Fibroblast of skin of right quadriceps (primary cell): ENCODE measurements at places on chromosomes 3 and 15.

- no peak for DNase-seq
Observed at GRCh38 chr15:100558771-100559254, 30.1 kb upstream of the CERS3 start.

- DNase-seq: peak; percentile 94
Observed at GRCh38 chr3:65831733-65832425, 206.8 kb downstream of the MAGI1 start.

DNA sequence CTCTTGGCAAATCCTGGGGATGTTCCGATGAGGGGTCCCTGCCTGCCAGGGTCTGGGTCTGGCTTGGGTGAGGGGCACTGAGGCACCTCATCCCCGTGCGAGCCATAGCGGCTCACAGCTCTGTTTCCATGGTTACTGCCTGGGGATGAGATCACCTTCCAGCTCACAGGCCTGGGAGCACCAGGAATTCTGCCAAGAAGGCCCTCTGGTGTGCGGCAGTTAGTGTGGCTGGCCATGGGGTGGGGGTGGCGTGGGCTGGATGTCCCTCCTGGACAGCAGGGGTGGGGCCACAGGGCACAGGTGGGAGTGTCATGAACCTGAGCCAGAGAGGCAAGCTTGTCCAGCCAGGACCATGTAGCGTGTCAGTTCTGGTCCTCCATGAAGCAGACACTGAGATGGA lies 22.1 kb upstream of the PRR23E start:
- peak; percentile 76 for DNase-seq

GRCh38 chr3:176590722-176591121 lies 606.6 kb downstream of the TBL1XR1 start:
- DNase-seq: no peak

DNA sequence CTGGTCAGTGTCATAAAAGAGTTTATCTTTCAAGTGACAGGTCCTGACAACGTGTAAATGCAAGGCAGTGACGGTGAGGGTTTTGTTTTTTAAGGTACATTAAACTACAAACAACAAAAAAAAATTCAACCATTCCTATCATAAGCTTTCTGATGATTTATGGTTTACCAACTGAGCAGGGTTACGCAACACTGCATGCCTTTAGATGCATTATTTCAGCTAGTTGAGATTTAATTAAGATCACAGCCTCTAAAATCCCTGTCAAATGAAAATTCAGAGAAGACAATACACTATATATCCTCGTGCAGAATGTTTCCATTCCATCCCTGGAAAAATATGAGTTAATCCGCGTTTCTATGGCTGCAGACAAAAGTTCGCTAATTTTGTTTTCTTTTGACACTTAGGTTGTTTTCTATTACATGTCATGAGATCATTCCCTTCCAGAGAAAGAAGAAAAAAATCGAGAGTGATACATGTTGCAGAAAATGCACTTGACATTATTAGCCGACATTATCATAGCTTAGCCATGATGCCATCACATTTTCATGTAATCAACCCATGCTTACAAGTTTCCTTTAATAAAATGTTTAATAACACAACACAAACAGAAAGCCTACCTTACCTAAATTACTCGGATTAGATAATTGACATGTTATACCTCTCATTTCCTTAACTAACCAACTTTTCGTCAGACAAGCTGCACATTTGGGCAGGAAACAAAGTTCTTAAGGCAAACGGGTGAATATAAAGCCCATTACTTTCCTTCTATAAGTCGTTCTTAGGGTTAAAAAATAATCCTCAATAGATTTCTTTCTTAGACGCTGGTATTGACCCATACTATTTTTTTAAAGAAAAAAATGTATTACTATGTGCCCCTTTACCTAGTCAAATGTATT lies 521.2 kb downstream of the FOXP1 start:
- DNase-seq: peak; percentile 41

- DNase-seq: peak; percentile 49
Observed at GRCh38 chr3:126245811-126246727, 65.7 kb upstream of the ALDH1L1 start.

DNA sequence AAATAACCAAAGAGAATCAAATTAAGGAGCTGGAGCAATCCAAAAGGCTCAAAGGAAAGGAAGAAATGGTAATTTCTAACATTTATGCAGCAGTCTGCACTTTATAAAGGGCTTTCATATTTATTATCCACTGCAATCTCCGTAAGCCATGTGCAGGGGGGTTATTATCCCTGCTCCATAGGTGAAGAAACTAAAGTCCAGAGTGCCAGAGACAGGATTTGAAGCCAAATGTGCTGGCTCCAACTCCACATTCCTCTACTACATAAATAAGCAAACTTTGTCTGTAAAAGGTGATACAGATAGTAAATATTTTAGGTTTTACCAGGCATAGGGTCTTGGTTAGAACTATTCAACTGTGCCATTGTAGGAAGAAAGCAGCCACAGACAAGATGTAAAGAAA lies 221.4 kb downstream of the MINAR1 start:
- DNase-seq: no peak

- DNase-seq: peak; percentile 73
Observed at GRCh38 chr15:99486371-99487336, 79.1 kb upstream of the MEF2A start.
